ENCODE measurements at places on chromosomes 16 and 17.

DNA sequence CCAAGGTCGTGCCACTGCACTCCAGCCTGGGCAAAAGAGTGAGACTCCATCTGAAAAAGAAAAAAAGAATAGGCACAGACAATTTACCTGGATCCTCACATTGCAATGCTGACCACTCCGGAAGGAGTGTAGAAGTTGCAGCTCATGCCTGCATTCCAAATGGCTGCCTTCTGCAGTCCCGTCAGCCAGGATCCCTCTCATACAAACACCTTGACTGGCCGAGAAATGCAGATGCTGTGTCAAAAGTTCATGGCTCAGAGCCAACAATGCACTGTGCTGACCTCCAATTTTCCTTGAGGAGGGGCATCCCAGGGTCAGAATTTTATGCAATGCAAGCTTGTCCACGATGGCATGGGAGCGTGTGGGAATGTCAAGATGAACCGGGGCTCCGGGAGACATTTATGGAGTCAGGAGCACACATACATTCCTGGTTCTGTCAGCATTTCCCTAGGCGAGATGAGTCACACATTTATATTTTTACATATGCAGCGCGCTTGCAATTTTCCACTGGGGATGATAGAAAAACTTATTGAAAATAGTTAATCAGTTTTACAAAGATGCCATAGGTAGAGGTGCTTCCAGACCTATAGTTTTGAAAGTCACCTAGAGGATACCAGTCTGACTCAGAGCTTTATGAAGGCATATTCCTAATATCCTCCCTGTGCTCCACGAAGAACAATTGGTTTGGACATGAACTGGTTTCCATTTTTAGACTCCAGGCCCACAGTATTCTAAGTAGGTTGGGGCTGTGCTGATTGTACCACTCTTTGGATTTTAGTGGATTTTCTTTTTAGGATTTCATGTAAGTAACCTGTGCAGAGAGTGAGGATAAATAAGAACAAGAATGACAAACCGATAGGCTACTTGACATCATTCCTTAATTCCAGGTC, 614.6 kb downstream of the MAF start:
- no peak for DNase-seq

- DNase-seq: peak; percentile 58
These were observed 1.4 kb downstream of the TRAF4 start for GRCh38 chr17:28744972-28745785.

DNA sequence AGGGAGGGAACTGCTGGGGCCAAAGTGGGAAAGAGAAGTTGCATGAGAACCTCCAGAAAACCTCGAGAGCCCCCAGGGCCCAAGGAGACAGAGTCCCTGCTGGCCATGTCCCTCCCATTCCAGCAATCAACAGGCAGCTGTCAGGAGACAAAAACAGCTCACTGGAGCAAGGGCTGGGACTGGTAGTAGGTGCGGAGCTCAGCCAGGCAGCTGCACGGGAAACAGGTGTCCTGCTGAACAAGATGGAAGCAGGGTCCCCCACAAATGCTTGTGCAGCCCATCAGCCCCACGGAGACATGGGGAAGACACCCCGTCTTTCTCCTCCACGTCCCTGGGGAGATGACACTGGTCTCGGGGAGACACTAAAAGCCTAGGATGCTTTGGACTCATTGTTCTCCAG, 34.5 kb downstream of the SDK2 start:
- DNase-seq: no peak

DNA sequence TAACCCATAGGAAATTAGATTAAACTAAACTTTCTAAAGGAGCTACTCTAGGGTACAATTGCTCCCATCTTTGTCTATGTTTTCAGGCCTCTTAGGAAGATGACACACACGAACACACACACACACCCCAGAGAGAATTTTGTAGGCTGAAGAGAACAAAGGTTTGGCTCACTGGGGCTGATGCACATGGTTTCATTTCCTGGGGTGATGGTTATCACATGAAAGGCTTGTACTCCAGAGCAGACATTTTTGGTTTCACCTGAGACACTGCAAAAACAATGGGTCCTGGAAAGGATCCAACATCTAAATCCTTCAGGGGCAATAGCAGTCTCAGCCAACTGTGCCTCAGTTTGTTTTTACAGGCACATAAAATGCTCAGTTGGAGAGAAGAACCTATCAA, 62.8 kb downstream of the GRB7 start:
- DNase-seq: peak; percentile 72

DNA sequence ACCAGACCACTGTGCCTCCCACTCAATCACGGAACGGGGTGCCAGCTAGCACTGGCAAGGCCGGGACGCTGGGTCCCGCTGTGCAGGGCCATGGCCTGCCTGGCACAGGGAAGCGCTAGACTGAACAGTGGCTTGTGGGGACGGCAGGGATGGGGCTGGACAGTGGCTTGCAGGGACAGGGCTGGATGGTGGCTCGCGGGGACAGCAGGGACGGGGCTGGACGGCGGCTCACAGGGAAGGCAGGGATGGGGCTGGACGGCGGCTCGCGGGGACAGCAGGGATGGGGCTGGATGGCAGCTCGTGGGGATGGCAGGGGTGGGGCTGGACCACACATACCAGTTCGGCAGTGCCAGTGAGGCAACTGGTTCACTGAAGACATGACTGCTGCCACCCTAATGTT, 32.6 kb downstream of the LMF1 start:
- DNase-seq: no peak

Data from activated CD4-positive, alpha-beta memory T cell treated with anti-CD3 and anti-CD28 coated beads for 36 hours (primary cell).